ENCODE measurements at places on chromosomes 7 and 10.
A peak's percentile ranks its signal among the peaks of the same experiment; 100 is the strongest.

DNA sequence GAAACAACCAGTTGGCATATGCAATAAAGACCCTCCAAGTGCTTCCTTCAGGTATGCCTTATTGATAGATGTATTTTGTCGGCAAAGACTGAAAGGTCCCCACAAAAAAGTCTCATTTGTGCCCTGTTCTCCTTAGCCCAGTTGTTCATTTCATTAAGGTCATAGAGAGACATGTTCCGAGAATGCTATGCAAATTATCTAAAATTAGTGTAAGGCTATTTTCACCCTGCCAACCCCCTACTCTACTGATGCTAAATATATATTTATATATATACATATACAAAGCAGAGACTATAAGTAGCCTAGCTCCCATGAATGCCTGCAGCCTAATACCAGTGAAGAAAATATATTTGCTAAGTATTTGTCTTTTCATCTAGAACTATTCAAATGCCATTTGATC lies 96.7 kb upstream of the ADO start:
- DNase-seq = no peak

- DNase-seq = no peak
Observed at GRCh38 chr10:5046410-5046809, 42.8 kb upstream of the AKR1C2 start.

GRCh38 chr7:151008143-151008510 lies 16.2 kb downstream of the ATG9B start:
- DNase-seq = peak; percentile 90

DNA sequence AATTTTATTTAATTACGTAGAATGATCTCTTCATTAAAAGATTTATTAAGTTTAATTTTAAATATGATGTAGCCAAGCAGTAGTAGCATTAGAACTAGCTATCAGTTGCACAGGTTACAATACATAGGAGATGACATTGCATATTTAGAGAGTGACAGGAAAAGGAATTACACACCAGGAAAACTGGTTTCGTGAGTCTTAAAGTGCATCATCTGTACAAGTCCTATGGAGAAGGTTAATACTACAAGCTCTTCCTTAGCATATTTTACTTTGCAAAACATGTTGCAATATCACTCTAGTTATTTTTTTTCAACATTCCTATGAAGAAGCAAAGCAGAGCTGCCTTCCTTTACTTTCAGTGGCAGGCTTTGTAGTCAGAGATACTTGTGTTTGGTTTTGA lies 20.2 kb upstream of the SEM1 start:
- DNase-seq = no peak

DNA sequence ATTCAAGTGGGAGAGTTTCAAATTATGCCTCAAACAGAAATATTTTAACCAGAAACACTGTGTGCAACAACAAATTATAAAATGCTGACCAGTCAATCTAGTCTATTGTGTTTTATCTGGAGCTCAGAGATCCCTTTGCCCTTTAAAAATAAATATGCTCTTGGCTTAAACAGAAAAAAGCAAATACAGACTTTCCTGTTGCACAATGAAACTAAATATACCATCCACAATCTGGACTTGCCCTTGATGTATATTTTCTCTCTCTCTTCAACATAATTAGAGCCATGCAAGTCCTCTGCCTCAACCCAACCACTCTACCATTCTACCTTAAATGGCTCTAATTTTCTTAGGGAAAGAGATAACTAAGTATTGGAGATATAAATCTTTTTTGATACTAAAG lies 34.9 kb downstream of the ASAH2 start:
- no peak for DNase-seq

DNA sequence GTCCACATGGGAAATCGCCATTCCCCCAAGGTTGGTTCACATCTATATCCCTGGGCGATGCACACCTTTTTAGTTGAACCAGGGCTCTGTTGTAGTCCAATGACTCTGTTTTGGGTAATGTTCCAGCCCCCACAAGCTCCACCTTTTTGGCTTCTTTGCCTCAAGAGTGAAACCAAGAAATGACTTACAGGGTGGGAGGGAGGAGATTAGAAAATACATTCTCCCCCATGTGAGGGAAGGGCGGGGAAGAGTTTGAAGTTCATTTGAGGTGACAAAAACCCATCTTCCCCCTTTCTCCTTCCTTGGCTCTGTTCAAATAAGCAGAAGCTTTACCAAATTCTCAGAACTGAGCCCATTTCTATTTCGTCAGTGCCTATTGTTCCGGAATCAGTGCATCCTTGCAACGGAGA lies 82.8 kb downstream of the GATA3 start:
- no peak for DNase-seq

DNA sequence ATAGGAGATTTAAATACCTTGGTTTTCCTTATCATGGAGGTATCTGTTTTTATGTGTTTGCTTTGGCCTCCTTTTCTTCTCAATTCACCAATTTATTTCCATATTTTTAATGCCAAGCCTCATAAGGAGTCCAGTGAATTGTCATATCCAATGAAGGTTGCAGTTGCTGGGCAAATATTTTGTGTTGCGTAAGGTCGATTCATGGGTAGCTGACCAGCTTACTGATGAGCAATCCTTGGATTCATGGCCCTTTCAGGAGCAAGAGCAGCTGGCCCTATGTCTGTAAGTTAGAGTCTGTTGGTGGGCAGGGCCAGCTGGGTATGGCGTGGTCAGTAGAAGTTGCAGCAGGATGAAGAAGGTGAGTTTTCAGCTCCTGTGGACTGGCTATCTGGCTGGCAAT lies 182.9 kb downstream of the PFKFB3 start:
- no peak for DNase-seq

Data from hematopoietic multipotent progenitor cell treated with erythropoietin and hydrocortisone succinate and interleukin-3 and kit ligand, for 6 days (in vitro differentiated cells).